ENCODE measurements at places on chromosomes 1 and 21.
A peak's percentile ranks its signal among the peaks of the same experiment; 100 is the strongest.

GRCh38 chr1:119219711-119220110 is 79.3 kb upstream of the WARS2 start:
- DNase-seq: no peak

GRCh38 chr1:225347123-225347683 is 80.6 kb downstream of the LBR start:
- no peak for DNase-seq

DNA sequence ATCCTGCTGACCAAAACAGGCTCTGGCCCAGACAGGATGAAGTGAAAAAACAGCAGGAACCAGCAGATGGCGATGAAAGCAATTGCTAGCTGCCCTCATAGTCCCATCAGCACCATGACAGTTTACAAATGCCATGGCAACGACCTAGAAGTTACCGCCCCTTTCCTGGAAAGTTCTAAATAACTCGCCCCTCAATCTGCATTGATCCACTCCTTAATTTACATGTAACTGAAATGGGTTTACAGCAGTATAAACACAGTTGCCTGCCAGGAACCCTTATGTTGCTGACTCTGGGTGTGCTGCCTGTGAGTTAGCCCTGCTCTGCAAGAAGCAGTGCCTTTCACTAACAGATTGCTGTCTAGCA is 65.5 kb upstream of the CR1L start:
- peak; percentile 23 for DNase-seq

- no peak for DNase-seq
These were observed 72.0 kb upstream of the KCNA3 start for GRCh38 chr1:110746644-110747259.

DNA sequence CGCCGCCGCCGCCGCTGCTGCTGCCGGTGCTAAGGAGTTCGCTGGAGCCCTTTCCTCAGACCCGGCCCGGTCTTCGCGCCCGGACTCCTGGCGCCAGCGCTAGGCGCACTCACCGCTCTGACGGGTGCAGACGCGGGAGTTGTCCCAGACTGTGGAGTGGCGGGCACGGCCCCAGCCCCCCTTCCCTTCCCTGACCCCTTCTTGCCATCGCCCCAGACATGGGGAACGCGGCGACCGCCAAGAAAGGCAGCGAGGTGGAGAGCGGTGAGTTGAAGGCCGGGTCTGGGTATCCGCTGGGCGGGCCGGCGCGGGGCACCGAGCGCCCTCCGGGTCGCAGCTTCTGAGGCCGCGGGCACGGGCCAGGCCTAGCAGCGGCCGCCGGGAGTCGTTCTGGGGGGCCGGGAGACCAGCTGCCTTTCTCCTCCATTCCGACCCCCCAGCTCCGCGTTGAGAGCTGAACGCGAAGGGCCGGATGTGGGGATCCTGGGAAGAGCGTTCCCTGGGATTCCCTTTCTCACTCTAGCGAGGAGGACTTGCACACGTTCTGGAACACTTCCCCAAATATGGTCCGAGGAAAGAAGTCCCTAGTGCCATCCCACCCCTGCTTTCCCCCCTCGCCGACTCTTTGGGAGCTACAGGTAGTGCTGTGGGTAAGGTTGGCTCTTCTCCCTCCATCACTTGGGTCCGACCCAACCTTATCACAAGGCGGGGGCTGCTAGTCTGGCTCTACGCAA is 65.8 kb upstream of the PRKACB start:
- DNase-seq: no peak

DNA sequence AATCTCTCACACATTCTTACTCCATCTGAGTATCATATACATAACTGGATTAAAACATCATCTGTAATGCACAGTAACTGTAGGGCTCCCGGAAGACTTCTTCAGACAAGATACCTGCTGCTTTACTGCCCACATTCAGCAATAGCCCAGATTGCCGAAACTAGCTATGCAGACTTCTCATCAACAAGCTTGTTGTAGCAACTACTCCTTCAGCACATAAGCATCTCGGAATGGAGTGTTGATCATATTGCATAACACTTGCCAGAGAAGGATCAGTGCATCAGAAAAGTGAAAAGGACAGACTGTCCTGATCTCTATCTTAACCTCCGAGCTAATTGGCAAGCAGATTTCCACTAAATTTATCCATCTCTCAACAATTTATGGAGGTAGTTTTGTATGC is 354.6 kb upstream of the C1orf87 start:
- DNase-seq: no peak

DNA sequence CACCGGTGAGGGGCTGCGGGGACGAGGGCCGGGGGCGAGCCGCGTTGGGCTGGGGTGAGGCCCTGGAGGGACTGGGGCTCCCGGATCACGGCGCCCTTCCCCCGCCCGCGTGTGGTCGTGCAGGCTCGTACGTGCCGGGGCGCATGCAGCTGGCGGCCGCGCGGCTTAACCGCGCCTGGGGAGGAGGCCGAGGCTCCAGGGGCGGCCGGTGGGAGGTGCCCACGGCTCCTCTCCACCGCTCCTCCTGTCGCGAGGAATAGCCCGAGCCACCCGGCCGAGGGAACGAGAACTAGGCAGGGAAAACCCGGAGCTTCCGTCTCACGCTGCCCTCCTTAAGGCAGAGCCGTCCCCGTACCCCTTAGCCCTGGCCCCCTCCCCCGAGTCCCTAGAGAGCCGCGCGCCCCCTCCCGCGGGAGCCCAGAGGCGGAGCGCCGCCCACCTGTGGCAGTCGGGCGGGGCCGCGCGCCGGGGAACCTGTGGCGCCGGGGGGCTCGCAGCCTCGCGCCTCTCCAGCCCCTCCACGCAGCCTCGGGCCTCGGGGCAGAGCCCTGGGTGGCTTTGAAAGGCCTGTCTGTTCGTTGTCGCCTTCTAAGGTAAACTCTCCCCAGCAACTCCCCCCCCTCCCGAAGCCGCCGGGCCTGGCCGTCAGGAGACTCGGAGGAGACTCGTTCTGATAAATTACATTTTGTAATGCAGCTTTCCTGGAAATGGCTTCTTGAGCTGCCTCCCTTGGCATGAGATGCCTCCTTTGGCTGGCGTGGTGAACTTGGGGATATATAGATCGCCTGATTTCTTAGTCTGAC is 746 bp downstream of the AK4 start:
- DNase-seq: no peak

GRCh38 chr21:36203603-36203889 is 46.9 kb downstream of the DOP1B start:
- DNase-seq: peak; percentile 23

GRCh38 chr1:55338448-55338820 is 123.3 kb upstream of the USP24 start:
- DNase-seq: no peak

- no peak for DNase-seq
These were observed 6.0 kb downstream of the TNFRSF14 start for GRCh38 chr1:2561898-2562895.

GRCh38 chr1:29382851-29383745 is 146.8 kb downstream of the PTPRU start:
- no peak for DNase-seq

DNA sequence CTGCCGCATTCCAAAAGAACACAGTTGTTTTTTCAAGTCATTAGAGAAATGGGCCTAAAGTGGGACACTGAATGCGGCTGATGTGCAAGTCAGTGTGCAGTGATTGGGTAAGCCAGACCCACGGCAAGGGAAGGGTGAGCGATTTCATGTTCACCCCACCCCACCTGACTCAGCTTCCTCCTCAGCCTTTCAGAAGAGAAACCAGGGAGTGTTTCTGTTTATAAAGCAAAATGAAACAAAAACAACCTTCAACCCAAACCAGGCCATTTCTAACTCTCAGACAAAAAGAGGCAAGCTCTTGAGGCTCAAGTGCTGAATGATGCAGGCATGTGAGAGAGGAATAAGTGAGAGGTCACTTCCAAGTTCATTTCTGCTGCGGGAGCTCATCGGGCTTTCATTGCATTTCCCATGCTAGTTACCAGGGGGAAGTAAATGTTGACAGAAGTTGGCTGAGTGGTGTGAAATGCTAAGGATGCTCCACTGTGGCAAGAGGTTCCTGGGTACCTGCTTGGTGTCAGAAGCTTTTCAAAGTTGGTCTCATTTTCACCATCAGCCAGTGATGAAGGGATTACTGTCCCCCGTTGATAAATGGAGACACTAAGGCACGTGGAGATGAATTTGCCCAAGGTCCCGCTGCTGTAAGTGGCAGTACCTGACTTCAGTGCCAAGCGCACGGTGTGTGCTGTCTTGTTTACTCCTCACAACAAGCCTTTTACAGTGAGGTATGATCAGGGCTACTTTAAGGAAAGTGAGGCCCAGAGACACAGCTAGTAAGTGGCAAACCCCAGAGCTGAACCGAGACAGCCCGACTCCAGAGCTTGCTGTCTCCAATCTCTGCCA is 29.1 kb downstream of the STPG1 start:
- peak; percentile 70 for DNase-seq

- peak; percentile 35 for DNase-seq
These were observed 154.2 kb downstream of the CNIH3 start for GRCh38 chr1:224770336-224770693.

GRCh38 chr1:67281244-67281643 is 26.4 kb upstream of the IL12RB2 start:
- DNase-seq: no peak

GRCh38 chr1:170162459-170163246 is 16.9 kb downstream of the NTMT2 start:
- peak; percentile 60 for DNase-seq

GRCh38 chr21:46145840-46146691 is 9.3 kb downstream of the FTCD start:
- no peak for DNase-seq

GRCh38 chr1:234918961-234919761 is 209.5 kb downstream of the TOMM20 start:
- DNase-seq: no peak

GRCh38 chr1:21751281-21751680 is 31.7 kb downstream of the USP48 start:
- DNase-seq: no peak

DNA sequence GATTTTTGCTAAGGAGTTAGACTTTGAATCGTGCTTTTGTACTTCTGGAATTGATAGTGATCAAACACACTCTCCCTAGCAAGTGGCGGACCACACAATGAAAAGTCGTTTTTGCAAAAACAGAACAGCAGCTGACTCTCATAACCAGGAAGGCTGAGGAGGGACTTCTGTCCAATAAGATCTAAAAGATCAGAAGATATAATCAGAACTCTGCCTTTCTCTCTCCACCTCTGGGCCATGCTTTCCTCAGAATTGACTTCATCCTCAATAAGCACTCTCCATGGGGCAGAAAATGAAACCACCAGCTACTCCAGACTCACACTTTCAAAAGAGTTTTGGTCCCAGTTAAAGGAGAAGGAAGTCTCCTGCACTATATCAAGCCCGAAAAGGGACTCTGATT is 55.3 kb upstream of the SAMD13 start:
- no peak for DNase-seq

DNA sequence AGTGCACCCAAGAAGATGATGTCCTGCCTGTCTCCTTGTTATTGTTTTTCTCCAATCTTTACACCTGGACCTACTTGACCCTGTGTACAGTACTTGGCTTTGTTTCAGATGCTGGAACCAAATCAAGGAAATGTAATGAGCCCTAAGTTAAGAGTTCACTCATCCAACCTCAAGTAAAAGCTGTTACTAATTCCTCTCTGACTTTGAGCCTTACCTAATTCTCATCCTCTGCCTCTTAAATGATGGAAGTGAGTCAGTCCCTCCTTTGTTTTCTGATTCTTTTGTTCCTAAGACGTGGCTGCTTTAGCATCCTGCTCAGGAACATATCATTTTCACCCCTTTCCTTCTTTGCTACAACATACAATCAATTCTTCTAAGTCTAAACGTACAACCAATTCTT is 15.3 kb upstream of the PLA2G4A start:
- DNase-seq: no peak

DNA sequence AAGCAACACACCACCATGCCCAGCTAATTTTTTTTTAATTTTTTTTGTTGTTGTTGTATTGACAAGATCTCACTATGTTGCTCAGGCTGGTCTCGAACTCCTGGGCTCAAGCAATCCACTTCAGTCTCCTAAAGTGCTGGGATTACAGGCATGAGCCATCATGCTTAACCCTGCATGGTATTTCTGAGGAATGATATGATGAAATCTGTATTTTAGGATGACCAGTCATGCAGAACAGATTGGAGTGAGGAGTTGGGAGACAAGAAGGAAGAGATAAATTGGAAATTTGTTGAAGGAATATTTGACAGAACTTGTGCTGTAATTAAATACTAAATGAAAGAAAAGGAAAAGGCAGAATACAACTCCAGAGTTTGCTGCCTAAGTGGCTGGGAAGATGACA is 4.7 kb upstream of the NDUFS5 start:
- no peak for DNase-seq

- DNase-seq: no peak
These were observed 301.7 kb upstream of the VAMP3 start for GRCh38 chr1:7469255-7469938.

GRCh38 chr1:156812293-156812990 is 4.2 kb downstream of the SH2D2A start:
- DNase-seq: no peak

DNA sequence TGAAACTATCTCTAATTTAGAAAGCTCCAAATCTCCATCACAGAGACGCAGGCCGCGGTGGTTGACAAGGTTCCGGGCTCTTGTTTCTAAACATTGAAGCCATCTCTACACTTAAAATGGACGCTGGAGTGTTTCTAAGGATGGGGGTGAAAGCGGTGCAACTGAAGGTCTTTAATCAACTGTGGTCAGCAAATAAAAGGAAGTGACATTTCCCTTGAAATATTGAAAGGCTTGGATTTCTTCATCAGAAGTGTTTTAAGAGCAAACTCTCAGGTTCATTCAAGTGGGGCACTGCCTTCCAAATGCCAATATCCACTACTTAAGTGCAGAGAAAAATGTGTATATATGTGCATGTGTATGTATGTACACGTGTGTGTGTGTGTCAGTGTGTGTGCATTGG is 117.3 kb downstream of the KAZN start:
- no peak for DNase-seq

DNA sequence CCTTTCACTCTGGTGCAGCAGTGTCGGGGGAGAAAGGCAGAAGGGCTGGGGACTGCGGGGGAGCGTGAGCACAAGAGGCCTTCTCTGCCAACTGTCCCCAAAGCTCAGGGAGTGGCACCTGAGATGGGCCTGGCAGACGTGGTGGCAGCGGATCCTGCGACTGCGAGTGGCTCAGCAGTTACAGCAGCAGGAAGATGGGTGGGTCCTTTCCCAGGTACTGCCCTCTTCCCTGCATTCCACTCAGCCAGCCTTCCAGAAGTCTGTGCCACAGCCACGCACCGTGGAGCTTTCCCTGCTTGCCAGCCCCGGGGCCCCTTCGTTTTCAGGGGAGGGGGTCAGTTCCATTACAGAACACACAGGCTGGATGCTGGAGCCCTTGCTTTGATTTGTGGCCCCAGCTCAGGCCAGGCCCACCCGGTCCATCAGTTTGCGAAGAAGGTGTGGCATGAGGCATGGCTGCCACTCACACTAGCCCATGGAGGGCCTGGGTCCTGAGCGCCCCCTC is 17.2 kb downstream of the MTHFR start:
- no peak for DNase-seq

GRCh38 chr21:28253338-28253737 is 739.3 kb downstream of the LTN1 start:
- no peak for DNase-seq

- DNase-seq: no peak
These were observed 40.9 kb downstream of the NEGR1 start for GRCh38 chr1:72241397-72241796.

DNA sequence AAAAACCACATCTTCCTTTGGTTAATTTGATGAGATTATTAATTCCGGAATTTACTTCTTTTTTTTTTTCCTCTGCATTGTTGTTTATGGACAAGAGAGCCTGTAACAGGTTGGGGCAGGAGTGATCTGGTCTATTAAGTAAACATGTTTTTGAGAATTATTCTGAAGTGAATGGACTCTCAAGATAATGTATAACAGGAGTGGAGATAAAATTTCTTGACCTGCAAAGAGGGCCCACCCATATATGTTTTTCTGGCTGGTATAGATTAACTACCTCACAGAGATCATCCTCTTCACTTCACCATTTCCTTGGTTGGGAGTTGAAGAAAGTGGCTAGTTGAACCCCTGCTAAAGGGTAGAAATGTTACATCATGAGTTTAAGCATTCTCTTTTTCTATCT is 10.7 kb downstream of the DDI2 start:
- no peak for DNase-seq
